Suppressor macrophage (primary cell): ENCODE measurements at places on chromosomes 13 and 19.

DNA sequence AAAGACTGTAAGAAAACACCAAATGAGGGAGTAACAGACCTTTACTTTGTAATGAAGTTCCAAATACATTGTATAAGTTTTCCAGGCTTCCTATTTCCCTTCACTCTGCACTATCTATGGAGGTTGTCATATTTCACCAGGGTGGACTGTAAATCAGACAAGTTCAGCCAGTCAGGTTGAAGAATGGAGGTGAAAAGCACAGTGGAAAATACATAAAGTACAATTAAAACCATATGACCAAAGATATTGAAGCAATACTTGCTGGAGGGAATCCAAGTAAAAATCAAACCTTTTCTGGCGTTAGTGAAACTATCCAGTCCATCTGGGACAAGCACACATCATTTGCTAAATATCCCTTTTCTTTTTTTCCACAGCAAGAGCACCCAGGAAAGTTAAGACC is 3.2 kb downstream of the LHFPL6 start:
- DNase-seq, result no peak

GRCh38 chr13:46896341-46897137 is at the start of gene HTR2A:
HTR2A (minus strand) TSS chr13:46897053; CDS start chr13:46895906, 1,147 bp downstream.
- peak; percentile 35 for DNase-seq

DNA sequence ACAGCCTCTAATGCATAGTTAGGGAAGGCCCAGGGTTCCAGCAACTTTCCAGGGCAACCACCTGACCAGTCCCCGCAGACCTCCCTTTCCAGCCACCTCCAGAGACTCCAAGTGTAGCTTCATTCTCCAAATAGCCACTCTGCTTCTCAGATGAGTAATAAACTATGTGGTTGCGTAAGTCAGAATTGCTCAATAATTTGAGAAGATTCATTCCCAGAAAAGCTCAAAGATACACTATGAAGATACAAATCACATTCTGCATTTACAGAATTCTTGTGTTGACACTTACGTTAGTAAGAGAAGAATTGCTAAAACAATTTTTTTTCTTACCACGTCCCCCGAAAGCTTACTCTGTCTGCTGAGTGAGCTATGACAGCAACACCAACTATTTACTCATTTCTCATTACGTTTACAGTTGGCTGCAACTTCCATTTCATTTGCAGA is 8.2 kb upstream of the LATS2 start:
- peak; percentile 91 for DNase-seq

DNA sequence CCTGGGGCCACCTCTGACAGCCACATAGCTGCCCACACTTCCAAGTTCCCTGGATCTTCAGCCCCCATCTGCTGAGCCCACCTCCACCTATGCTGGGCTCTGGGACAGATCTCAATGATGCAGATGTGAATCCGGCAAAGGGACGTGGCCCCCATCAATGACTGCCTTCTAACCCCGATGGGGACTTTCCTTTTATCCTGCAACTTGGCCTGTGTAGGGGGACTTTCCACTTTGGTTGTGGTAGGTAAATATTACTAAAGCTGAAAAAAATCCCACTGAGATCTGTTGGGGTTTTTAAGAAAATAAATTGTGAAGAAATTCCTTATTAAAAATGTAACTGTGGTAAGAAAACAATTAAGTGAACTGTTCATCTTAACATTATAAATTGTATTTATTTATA is 20.8 kb upstream of the ASPDH start:
- no peak for DNase-seq

DNA sequence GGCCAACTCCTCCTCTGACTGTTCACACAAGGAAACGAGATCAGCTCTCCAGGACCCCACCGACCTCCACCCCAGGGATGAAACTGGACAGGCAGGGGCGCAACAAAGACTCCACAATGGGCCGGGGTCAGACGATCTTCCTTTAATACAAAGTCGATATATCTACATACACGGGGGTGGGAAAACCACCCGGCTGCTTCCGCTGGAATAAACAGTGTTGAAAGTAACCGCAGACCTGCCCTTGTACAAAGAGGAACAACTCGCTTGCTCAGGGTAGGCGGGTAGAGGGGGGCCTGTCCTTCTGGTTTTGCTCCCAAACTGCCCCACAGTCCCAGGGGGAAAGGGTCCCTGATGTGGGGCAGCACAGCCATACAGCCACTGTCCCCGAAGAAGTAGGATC is 135.2 kb downstream of the PTPRS start:
- DNase-seq, result peak; percentile 29

DNA sequence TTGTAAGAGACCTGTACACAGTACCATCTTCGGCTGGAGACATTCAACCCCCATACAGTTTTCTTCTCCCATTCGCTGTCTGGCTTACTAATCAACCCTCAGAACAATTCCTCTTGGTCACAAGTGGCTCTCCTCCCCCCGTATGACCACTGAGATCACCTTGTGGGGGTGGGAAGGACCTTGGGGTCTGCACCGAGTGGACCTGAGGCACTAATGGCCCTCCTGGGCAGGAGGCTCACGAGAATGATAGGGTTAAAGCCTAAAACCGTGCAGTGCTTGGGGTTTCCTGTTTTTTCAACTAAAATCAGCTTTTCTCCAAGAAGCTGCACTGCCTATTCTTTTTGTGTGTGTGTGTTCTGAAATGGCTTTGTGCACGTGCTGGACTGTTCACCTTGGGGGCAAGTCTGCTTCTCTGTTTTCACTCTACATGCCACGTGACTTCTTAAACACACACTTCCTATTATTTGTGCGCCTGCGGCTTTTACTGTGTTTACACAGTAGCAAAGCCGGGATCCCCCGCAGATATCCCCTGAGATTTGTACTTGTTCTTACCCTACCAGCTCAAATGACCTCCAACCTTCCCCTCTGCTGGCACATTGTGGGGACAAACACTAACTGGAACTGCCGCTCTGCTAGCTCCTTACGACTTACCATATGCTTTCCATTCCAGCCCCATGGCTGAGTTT is 12.3 kb downstream of the RBM26 start:
- peak; percentile 62 for DNase-seq

DNA sequence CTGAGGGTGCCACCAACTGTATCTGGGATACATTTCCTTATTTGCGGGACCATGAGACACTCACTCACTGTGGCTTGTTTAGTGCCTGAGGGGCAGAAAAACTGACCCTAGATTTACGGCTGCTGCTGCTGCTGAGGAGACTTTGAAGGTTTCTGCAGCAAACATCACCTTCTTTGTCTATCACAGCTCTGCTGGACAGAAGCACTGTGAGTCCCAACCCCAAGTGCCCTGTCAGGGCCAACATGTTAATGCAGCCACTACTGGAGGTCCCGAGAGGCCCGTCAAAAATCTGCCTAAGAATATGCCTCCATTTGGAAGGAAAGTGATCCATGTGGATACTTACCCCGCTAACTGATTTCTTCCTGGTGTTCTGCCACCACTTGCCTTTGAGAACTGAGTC is 37.3 kb upstream of the UBL3 start:
- DNase-seq, result no peak

DNA sequence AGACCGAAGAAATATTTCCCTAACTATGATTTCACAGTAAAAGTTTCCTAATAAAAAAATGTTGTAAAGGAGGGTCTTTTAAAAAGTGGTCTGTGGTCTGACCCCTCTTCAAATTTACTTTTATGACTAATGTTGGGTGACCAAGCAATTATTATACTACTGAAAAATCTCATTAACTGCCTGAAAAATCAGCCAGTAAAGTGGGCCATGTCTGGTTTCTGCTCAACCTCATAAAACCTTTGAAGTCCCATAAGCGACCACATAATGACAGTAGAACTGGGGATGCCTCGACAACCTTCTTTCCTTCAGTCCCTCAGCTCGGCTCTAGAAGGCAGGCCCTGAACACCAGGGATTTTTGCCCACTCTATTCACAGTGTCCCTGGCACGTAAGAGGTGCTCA is 434.3 kb downstream of the EFNB2 start:
- DNase-seq, result no peak

DNA sequence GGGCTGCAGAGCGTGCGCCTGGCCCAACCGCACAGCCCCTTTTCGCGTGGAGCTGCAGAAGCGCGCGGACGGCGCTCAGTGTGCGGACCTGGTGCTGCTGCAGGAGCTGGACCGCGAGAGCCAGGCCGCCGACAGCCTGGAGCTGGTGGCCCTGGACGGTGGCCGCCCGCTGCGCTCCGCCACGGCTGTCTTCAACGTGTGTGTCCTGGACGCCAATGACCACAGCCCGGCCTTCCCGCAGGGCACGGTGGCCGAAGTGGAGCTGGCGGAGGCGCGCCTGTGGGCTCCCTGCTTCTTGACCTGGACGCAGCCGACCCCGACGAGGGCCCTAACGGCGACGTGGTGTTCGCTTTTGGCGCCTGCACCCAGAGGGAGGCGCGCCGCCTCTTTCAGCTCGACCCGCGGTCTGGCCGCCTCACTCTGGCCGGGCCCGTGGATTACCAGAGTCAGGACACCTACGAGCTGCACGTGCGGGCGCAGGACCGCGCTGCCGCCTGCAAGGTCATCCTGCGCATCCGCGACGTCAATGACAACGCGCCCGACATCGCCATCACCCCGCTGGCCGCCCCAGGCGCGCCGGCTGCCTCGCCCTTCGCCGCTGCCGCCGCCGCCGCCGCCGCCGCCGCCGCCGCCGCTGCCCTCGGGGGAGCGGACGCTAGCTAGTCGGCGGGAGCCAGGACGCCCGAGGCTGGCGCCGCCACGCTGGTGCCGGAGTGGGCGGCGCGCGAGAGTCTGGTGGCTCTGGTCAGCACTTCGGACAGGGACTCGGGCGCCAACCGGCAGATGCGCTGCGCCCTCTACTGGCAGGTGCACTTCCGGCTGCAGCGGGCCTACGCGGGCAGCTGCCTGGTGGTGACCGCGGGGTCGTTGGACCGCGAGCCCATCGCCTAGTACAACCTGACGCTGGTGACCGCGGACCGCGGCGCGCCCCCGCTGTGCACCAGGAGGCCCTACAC is 172.2 kb downstream of the OLFM4 start:
- DNase-seq, result peak; percentile 70
